ENCODE measurements at places on chromosomes 7 and 10.

DNA sequence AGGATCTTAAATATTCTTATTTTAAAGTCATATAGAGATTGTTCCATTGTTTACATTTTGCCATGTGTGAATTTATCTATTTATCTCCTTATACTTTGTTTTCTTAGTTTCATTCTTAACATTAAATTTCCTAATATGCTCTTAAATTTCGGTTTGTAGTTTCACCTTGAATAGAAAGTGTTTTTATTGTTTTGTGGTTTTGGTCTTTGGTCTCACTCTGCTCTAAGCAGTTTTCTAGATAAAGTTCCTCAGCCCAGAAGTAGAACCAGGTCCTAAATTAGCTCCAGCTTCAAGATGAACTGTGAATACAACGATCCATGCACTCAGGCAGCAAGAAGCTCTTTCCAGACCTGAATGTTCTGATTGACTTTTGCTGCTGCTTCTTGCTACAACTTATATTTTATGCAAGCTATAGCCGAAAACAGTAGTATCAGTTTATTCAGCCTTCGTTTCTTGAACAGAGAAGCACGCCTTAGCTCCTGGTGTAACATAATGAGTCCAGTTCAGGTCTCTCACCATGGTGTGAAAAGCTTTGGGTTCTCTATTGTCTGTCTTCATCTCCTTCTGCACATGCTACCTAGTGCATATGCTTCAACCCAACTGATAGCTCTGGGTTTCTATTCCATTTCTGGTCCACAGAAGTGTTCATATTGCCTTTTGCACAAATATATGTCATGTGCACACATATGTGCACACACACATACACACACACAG lies 95.3 kb downstream of the SEM1 start:
- no peak for DNase-seq

- no peak for DNase-seq
Observed at GRCh38 chr10:11245095-11245479, 227.4 kb downstream of the CELF2 start.

- DNase-seq: no peak
Observed at GRCh38 chr10:71539442-71540118, 142.9 kb downstream of the CDH23 start.

GRCh38 chr7:13717031-13717430 lies 272.4 kb downstream of the ETV1 start:
- DNase-seq: no peak

GRCh38 chr7:36062154-36062815 lies 90.8 kb upstream of the EEPD1 start:
- DNase-seq: no peak

GRCh38 chr10:130713731-130714130 lies 577.5 kb downstream of the GLRX3 start:
- DNase-seq: no peak

DNA sequence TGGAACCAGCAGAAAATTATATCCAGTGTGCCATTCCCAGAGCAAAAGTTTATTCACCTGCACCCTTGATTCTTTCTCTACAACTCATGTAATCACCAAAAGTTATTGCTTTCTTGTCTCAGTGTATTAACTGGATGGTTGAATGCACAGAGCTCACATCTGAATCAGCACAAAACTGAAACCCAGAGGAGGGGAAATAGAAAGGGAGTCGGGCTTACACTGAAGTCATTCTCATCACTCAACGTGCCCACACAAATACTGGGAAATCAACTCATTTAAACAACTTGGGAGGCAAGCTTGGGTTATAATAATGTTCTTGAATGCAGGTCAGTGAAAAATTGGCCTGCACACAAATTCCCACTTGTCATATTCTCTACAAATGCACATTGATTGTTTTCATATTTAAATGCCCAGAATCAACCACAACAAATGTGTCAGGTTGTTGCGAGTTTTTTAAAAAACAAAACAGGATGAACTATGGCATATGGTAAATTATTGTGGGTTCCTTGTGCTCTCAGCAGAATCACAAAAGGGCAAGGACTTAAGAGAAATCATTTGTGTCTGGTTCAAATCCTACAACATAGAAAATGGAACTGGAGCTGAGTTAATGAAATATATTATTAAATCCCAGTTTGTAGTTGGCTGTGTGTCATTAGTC lies 125.9 kb upstream of the NOBOX start:
- DNase-seq: no peak

GRCh38 chr7:83984076-83984475 lies 210.5 kb downstream of the SEMA3A start:
- DNase-seq: no peak

- no peak for DNase-seq
Observed at GRCh38 chr7:98571986-98572385, 45.1 kb upstream of the NPTX2 start.
